ENCODE measurements at places on chromosomes 1 and 21.
A peak's percentile ranks its signal among the peaks of the same experiment; 100 is the strongest.

GRCh38 chr1:163063143-163063542 lies 6.0 kb upstream of the RGS4 start:
- DNase-seq, result no peak

DNA sequence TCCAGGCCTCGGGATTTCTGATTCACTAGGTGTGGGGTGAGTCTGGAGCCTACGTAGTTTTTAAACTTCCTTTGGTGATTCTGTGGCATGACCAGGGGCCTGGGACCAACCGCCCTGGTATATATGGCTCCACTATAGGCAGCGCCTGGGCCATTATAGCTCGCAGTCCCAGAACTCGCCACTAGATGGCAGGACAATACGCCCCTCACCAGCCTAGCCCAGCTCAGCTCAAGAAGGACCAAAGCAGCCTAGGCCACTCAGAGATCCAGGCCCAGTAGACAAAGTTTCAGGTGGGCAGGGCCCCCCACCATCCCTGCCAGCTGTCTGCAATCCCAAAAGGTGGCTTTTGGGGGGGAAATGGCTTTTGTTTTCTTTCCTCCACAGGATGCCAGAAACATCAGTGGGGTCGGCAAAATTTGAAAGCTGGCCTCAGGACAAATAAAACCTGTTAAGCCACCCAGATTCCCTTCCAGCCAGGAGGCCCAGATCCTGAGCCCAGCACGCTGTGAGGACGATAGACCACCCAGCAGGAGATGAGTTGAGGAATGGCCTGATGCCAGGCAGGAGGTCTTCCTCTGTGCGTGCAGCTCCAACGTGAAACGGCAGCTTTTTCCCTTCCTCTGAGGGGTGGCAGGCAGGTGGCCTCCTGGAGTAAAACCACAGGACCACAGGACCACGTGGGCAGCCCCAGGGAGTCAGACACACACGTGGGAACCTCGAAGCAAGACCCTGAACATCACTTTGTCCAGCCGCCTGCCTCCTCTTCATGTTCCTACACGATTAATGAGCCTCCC lies 24.8 kb upstream of the TMEM51 start:
- peak; percentile 61 for DNase-seq

- DNase-seq, result no peak
These were observed 44.4 kb downstream of the COL11A1 start for GRCh38 chr1:103063921-103064320.

- DNase-seq, result no peak
These were observed 121.9 kb downstream of the CRYAA start for GRCh38 chr21:43290421-43291346.

DNA sequence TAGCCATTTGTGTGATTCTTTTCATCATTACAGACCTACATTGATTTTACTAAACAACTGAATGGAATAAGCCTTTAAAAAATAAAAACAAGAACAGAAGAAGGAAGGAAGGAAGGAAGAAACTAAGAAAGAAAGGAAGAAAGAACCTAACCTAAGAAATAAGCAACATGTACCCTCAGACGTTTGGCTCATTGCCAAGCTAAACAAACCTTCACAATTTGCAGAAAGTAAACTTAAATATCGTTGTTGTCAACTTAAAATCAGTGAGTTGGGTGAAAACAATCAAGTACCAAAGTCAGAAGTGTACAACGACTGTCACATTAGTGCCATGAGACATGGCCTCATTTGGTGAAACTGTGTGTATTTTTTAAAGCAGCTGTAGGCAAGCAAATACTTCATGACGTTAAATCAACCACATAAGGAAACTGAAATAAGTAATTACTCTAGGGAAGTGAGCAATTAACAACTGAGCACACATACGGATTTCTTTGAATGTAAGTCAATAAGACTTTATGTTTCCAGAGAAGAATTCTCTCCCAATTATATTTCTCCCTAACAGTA lies 313.1 kb upstream of the TMPRSS15 start:
- no peak for DNase-seq

DNA sequence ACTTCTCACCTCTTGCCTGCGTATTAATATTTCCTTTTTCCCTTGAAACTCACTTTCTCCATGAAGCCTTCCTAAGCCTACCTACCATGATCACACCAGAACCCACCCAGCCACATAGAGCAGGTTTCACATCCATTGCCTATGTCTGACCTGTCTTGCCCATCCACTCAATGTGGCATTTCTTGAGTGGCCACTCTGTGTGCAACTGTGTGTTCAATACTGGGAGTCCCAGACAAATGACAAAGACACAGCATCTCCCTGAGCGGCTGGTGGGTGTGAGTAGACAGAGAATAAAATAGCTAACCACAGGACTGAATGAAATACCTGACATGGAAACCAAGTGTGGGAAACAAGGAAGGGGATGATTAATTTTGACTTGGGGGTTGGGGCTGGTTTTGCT lies 3.1 kb downstream of the PTGFRN start:
- no peak for DNase-seq

DNA sequence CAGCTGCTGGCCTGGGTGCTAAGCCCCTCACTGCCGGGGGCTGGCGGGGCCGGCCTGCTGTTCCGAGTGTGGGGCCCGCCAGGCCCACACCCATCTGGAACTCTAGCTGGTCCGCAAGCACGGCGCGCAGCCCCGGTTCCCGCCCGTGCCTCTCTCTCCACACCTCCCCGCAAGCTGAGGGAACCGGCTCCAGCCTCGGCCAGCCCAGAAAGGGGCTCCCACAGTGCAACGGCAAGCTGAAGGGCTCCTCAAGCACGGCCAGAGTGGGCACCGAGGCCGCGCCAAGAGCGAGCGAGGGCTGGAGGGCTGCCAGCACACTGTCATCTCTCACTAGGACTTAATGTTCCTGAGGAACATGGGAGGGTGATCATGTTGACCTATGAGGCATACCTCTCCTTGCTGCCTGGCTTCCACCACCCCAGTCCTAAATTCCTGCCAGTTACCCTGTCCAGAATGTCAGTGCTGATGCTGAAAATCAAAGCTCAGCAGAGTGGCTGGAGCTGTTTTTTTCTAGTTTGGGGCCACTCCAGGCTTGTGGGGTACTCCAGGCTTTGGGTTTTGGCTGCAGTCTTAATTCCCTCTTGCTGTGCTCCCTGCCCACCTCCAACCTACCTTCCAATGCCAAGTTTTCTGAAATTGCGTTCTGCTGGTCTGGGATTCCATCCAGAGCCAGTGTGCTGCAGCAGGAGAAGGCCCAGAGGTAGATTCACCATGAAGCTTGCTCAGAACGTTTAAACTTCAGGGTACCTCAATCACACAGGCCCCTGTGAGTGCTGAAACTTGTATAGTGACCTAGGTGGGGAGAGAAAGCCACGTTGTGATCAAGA lies 44.2 kb upstream of the LPGAT1 start:
- no peak for DNase-seq

DNA sequence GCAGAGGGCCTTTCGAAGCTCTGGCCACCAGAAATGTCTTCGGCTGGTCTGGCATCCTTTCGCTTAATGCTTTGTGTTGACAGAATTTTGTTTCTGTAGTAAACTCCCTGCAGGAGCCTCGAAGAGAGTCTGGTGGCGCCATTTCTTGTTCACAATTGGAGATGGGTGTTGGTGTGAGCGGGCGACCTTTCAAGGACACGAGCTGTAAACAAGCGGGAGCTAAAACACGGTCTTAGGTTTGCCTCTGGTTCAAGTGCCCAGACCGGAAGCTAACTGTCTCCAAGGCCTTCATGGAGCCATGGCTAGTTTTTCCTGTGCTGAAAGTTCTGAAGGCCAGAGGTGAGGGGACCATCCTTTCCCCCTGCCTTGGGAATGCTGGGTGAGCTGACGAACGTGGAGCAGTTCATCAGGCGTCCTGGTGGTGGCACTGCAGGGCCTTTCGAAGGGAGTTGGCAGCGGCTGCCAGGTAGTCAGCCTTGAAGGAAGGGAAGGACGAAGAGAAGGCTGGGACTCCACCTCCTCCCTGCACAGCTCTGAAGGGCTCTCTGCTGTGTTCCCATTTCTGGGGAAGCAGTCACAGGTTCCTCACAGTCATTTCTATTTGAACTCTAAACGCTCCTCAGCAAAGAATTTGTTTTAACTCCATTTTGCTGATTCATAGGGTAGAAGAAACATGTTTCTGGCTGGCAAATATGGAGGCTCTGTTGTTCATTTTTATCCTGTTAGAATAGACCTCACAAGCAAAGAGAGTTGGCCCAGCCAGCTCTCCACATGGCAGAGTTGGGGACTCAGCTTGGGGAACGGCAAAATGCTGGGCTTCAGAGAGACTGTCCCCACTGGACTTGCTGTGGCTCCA lies 35.2 kb downstream of the URB2 start:
- peak; percentile 38 for DNase-seq

DNA sequence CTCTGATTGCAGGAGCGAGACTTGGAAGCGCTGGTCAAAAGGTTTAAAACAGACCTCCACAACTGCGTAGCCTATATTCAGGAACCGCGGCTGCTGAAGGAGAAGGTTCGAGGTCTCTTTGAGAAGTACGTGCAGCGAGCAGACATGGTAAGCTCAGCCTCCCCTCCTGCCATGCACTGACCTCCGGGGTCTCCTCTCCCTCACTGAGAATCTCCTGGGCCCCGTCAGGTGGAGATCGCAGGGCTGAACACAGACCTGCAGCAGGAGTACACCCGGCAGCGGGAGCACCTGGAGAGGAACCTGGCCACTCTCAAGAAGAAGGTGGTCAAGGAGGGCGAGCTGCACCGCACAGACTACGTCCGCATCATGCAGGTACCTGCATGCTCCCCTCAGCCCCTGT lies 35.5 kb upstream of the TMEM125 start:
- no peak for DNase-seq

- DNase-seq, result no peak
These were observed 14.8 kb downstream of the MGST3 start for GRCh38 chr1:165645654-165646366.

DNA sequence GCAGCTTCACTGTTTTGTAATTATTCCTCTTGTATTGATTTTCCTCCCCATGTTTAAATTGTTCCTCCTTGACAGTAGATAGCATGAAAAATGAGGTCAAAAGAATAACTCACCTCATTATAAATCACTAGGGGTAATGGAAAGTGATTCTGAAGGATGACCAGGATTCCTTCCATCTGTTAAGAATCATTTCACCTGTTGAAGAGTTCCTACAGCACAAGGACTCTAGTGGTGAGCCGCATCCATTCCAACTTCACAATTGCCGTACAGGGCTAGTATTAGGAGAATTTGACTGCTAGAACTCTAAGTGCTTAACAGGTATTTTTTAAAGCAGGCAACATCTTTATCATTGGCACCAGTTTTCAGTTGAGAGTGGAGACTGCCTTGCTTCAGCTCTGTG lies 13.7 kb downstream of the PPP1R12B start:
- no peak for DNase-seq

DNA sequence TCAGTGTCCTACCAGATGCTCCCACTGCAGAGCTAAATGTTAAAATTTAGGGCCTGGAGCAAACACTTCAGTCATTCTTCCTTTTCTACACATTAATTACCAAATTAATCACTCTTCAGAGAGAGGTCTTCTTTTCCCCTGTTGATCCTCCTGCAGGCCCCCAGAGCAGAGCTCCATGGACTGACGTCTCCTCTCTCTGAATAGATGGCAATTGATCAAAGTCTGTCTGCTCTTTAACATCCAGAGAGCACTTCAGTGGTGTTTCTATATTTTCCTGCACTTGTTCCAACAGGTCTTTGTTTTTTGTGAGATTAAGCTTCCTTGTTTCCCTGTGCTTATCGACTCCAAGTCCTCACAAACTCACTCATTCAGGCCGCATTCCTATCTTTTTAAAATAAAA lies 239.3 kb downstream of the SIPA1L2 start:
- no peak for DNase-seq

- DNase-seq, result no peak
These were observed 22.8 kb downstream of the A3GALT2 start for GRCh38 chr1:33297911-33298622.

DNA sequence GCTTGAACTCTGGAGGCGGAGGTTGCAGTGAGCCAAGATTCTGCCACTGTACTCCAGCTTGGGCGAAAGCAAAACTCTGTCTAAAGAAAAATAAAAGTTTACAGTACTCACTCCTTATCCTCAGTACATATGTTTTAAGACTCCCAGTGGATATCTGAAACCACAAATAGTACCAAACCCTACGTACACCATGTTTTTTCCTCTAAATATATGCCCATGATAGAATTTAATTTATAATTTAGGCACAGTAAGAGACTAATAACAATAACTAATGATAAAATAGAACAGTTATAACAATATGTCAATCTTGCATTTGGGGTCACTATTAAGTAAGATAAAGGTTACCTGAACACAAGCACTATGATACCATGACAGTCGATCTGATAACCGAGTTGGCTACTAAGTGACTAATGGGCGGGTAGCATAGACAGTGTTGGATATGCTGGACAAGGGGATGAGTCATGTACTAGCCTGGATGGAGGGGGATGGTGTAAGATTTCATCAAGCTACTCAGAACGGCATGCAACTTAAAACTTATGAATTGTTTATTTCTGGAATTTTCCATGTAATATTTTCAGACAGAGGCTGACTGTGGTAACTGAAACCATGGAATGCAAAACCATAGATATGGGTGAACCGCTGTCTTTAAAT lies 43.7 kb downstream of the ST7L start:
- no peak for DNase-seq

DNA sequence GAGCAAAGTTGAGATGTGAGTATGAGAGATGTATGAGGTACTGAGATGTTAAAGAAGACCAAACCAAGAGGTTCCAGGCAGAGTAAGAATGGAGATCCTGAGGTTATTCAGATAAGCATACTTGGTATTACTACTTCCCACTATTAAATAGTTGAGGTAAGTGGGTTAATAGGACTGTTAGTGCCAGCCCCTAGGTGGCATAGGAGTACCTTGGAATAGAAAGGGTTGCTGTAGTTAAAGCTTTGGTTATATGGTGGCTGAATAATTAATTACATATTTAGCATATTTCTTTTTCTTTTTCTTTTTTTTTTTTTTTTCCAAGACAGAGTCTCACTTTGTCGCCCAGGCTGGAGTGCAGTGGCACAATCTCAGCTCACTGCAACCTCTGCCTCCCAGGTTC lies 397.9 kb upstream of the TMPRSS15 start:
- no peak for DNase-seq

- DNase-seq, result no peak
These were observed 9.8 kb downstream of the PLEKHO1 start for GRCh38 chr1:150159550-150159949.

GRCh38 chr1:10916991-10917390 lies 95.5 kb upstream of the TARDBP start:
- DNase-seq, result no peak

- DNase-seq, result no peak
These were observed 248.9 kb upstream of the HOOK1 start for GRCh38 chr1:59565611-59566410.

GRCh38 chr1:10064416-10065343 lies 31.9 kb downstream of the UBE4B start:
- no peak for DNase-seq
